H54 (cell line): ENCODE measurements at places on chromosomes 7 and 10.

- DNase-seq, result no peak
These were observed 19.4 kb downstream of the COPG2 start for GRCh38 chr7:130649004-130649790.

DNA sequence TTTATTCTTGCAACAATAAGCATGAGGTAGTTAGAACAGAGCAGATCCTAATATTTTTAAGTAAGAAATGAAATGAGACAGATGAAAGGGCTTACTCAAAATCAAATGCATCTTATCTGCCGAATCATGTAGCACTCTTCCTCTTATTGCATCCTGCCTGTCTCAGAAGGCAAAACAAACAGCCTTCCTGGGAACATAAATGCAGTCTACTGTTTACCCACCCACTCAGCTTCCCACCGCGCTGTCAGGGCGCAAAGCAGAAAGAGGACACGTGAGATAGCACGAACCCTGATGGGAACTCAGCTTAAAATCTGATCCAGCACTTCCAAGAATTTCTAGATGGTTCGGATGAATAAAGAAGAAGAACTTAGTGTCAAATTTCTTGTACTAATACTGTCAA lies 114.4 kb upstream of the CDK1 start:
- DNase-seq, result no peak

GRCh38 chr7:130632111-130632510 lies 36.4 kb downstream of the COPG2 start:
- peak; percentile 17 for DNase-seq

GRCh38 chr7:33757563-33758165 lies 147.7 kb upstream of the BMPER start:
- DNase-seq, result no peak

DNA sequence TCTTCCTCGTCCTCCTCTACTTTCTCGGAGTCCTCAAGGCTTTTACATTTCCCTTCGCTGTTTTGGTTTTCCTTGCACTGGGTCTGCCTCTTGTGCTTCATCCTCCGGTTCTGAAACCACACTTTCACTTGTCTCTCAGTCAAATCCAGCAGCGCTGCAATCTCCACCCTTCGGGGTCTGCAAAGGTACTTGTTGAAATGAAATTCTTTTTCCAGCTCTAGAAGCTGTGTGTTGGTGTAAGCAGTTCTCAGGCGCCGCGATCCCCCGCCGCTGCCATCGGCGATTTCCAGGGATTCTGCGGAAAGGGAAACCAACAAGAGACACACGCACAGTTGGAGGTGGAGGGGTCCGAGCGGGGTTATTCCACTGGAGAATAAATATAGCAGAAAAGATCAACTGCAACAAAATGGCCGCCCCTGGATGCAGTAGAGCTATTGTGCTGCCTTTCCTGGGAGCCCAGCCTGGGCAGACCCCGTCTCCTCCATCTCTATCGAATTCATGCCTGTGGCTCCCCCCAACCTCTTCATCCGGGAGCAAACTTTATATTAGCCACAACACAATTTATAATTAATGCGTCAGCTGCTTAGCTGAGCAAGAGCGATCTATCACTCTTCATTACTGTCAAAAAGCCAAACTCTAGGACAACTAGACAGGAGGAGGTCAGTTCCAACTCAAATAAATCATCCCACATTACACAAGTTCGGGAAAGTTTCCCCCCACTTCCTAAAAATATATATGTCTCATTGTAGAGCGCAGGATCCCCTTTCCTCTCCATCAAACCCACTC lies 1.1 kb downstream of the HOXA2 start:
- no peak for DNase-seq

GRCh38 chr10:89025453-89025852 lies 34.9 kb downstream of the FAS start:
- DNase-seq, result no peak

- DNase-seq, result no peak
These were observed 15.3 kb downstream of the NSMCE4A start for GRCh38 chr10:121959671-121960070.

GRCh38 chr7:142439739-142440138 lies 181.9 kb upstream of the PRSS58 start:
- no peak for DNase-seq

DNA sequence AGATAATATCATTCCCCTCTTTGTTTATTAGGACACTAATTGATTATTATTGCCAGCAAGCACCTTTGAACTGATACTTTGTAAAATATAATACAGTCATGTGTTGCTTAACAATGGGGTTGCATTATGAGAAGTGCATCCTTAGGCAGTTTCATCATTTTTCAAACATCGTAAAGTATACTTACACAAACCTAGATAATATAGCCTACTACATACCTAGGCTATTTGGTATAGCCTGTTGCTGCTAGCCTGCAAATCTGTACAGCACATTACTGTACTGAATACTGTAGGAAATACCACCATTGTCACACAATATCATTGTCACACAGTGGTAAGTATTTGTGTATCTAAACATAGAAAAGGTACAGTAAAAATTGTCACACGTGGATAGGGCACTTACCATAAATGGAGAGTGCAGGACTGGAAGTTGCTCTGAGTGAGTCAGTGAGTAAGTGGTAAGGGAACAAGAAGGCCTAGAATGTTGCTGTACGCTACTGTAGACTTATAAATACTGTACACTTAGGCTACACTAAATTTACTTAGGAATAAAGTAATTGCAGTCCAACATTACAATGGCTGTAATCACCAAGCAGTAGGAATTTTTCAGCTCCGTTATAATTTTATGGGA lies 70.7 kb downstream of the LCOR start:
- DNase-seq, result no peak

DNA sequence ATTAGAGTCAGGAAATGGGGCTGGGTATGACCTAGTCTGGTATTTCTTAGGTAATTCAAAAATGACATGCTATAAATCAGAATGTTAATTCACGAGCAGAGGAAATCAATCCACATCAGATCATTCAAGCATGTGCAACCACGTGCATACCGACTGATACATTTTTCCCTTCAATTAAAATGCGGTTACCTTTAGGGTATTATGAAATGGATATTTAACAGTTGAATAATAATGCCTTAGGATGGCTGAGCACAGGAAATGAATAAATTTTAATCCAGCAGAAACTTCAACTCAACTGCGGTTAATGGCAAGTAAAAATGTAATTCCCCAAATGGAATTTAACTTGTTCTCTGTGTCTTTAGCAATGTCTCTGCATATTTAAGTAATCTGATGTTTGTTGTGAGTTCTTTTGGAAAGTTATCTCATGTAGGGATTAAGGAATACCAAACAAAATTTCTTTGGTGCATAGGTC lies 9.2 kb downstream of the CPA2 start:
- DNase-seq, result no peak

DNA sequence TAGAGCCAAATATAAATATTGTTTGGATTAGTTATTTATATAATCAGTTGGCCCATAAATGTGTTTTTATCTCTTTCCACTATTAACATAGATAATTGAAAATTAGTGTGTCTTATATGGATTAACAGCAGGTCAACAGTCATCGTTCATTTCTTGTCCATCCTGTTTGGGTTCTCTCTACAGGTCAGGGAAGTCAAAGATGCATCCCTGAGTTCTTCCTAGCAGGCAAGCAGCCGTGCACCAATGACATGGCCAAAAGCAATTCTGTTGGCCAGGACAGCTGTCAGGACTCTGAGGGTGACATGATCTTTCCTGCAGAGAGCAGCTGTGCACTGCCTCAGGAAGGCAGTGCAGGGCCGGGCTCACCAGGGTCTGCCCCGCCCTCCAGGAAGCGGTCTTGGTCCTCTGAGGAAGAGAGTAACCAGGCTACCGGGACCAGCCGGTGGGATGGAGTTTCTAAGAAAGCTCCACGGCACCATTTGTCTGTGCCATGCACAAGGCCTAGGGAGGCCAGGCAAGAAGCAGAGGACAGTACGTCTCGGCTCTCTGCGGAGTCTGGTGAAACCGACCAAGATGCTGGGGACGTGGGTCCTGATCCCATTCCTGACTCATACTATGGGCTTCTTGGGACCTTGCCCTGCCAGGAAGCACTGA lies 15.9 kb downstream of the FBH1 start:
- no peak for DNase-seq

GRCh38 chr7:46774515-46774914 lies 807.4 kb downstream of the TNS3 start:
- DNase-seq, result no peak

DNA sequence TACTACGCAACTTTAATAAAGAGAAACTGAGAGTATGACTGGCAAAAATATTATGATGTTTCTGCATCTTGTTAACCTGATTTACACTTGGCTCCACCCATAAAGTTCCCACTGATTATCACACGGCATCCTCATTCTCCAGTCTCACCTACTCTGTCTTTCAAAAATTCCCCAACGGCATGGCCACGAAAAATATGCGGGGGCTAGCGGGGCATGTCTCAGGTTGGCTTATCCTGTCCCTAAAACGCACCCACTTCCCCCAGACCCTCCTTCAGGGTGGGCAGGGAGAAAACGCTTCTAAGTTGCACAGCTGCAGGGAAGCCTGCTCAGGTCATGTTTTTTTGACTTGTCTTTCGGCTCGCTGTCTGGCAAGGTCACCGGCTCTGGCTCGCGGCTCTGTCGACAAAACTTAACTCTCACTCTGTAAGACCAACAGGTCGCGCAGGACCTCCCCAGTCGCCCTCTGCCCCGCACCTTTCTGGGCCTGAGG lies 3.8 kb downstream of the CDK6 start:
- no peak for DNase-seq

- no peak for DNase-seq
These were observed 38.9 kb downstream of the NKX6-2 start for GRCh38 chr10:132746801-132747625.

GRCh38 chr7:140197938-140198337 lies 21.2 kb upstream of the KDM7A start:
- no peak for DNase-seq

- DNase-seq, result no peak
These were observed 57.5 kb upstream of the SP4 start for GRCh38 chr7:21370283-21370982.

- no peak for DNase-seq
These were observed 11.5 kb downstream of the STEAP2 start for GRCh38 chr7:90222811-90223725.

DNA sequence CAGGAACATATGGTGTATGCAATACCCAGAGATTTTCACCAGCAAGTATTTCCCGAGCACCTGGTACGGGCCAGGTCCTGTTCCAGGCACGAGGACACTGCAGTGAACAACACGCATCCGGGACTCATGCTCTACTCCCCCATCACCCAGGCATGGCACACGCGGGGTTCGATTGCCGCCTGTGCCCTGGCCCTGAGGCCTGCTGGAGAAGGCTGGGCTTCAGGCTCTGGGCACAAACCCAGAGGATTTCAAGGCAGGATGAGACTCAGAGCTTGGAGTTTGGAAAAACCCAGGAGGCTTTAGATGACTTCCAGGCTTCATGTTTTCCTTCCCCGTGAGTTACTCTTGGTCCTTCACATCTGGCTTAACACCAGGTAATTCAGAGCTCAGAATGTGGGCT lies 143.5 kb downstream of the NEURL1 start:
- no peak for DNase-seq

- peak; percentile 47 for DNase-seq
These were observed 147.9 kb upstream of the LYZL1 start for GRCh38 chr10:29140991-29141390.
